ENCODE measurements at places on chromosomes 7 and 10.

DNA sequence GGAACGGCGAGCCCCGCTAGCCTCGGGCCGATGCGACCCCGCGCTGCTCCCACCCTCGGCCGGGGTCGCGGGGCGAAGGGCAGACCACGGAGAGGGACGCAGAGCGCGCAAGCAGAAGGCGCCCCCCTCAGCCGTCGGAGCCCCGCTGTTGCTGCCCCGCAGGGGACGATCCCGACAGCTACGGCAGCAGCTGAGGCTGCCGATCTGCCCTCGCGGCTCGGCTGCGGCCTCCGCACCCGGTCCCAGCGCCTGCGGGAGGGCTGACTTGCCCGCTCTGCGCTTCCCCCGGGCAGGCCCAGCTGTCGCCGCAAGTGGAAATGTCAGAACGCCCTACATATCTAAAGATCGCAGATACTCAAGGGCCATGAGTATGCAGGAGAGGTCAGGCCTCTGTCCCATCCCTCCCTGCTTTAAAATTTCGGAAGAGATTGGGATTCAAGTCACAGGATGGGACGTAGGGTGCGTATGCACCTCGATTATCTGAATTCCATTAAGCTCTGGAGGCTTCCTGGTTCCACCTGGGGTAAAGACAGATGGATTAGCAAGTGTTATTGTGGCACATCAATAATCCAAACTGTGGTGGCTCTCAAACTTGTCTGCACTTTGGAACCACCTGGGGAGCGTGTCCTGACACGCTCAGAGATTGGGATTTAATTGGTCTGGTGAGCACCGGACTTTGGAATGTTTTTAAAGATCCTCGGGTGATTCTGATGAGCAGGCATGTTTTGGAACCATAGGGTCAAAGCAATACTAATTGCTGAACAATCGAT lies at the start of gene CRPPA:
Gene CRPPA, minus strand, starts transcription at position 206 of the 770 bp plus-strand sequence. CDS start 216 bp downstream, outside the sequence.
- H3K27me3 ChIP-seq = no peaks in the 10 kb centered on the region
- H3K4me1 ChIP-seq = peaks cover 15% of the 10 kb centered on the region
- H3K4me3 ChIP-seq = peak within 1 kb of the TSS; percentile 91
- no peaks in the 10 kb centered on the region for H3K36me3 ChIP-seq

GRCh38 chr7:85974176-85974575 lies 669.5 kb upstream of the GRM3 start:
- no peak overlapping the region for H3K4me3 ChIP-seq
- H3K27me3 ChIP-seq = no peaks in the 10 kb centered on the region
- no peaks in the 10 kb centered on the region for H3K36me3 ChIP-seq

GRCh38 chr10:103197903-103198302 lies 4.8 kb upstream of the NT5C2 start:
- no peaks in the 10 kb centered on the region for H3K36me3 ChIP-seq
- H3K4me1 ChIP-seq = peaks cover 25% of the 10 kb centered on the region
- H3K27me3 ChIP-seq = no peaks in the 10 kb centered on the region
- no peak overlapping the region for H3K4me3 ChIP-seq
- H3K27ac ChIP-seq = peak overlapping the region; percentile 1
- no peak for DNase-seq

DNA sequence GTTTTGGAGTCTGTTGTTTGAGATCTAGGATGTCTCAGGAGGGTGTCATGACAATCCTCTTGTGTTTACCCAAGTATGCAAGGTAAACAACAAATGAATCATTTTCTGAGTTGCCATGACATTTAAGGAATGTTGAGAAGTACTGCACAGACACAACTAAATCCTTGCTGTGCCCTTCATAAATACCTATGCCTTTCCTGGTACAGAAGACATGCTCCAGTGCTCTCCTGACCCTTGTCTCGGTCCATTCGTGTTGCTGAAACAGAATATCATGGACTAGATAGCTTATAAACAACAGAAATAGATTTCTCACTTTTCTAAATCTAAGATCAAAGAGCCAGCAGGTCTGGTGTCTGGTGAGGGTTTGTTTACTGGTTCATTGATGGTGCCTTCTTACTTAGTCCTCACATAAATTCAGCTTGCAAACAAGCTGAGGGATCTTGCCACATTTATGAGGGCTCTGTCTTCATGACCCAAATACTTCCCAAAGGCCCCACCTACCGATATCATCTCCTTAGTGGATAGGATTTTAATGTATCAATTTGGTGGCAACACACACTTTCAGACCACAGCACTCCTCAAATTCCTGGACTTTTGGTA lies 341.8 kb upstream of the SEMA3A start:
- no peaks in the 10 kb centered on the region for H3K36me3 ChIP-seq
- H3K27me3 ChIP-seq = no peaks in the 10 kb centered on the region
- no peak for DNase-seq

- H3K27me3 ChIP-seq = no peaks in the 10 kb centered on the region
- no peak overlapping the region for H3K27ac ChIP-seq
- no peak for DNase-seq
- no peaks in the 10 kb centered on the region for H3K4me1 ChIP-seq
These were observed 4.4 kb upstream of the GALNTL5 start for GRCh38 chr7:151951672-151952338.

GRCh38 chr7:121515630-121516401 lies 119.7 kb upstream of the FAM3C start:
- no peak overlapping the region for H3K27ac ChIP-seq
- DNase-seq = no peak
- no peaks in the 10 kb centered on the region for H3K27me3 ChIP-seq
- no peak overlapping the region for H3K4me3 ChIP-seq

DNA sequence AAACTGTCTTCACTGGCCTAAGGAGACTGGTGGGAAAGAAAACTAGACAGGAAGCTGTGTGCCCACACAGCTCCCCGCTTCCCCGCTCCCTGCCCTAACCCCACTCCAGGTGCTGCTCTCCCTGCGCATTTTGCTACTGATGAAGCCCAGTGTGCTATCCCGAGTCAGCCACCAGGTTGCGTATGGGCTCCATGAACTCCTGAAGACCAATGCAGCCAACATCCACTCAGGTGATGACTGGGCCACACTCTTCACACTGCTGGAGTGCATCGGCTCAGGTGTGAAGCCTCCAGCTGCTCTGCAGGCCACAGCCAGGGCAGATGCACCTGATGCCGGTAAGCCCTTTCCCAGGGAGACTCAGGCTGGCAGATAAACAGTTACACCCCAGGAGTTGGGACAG lies 20.3 kb upstream of the NFKB2 start:
- no peak overlapping the region for H3K4me3 ChIP-seq
- DNase-seq = no peak
- H3K36me3 ChIP-seq = peaks cover 97% of the 10 kb centered on the region
- H3K4me1 ChIP-seq = no peaks in the 10 kb centered on the region

DNA sequence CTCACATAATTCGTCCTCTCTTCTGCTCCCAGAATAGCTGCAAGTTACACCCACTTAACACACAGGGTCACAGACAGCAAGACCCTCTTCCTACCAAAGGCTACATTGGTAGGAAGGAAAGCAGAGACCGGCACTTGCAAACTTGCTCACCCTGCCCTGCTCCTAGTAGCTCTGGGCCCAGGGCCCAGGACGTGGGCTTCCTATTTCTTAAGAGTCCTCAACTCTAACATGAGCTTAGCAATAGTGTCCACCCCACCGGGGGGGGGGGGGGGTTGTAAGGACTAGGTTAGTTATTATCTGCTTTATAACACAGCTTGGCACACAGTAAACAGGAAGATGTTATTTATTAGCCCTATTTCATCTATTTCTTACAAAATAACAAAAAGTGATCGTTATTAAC lies 106.6 kb downstream of the GRB10 start:
- H3K27me3 ChIP-seq = no peaks in the 10 kb centered on the region
- peak overlapping the region; percentile 97 for H3K27ac ChIP-seq
- peaks cover 9% of the 10 kb centered on the region for H3K36me3 ChIP-seq
- no peak overlapping the region for H3K4me3 ChIP-seq

GRCh38 chr7:51068401-51068800 lies 248.2 kb downstream of the COBL start:
- H3K4me1 ChIP-seq = peaks cover 6% of the 10 kb centered on the region
- H3K4me3 ChIP-seq = no peak overlapping the region
- DNase-seq = no peak
- H3K36me3 ChIP-seq = no peaks in the 10 kb centered on the region
- no peak overlapping the region for H3K27ac ChIP-seq

DNA sequence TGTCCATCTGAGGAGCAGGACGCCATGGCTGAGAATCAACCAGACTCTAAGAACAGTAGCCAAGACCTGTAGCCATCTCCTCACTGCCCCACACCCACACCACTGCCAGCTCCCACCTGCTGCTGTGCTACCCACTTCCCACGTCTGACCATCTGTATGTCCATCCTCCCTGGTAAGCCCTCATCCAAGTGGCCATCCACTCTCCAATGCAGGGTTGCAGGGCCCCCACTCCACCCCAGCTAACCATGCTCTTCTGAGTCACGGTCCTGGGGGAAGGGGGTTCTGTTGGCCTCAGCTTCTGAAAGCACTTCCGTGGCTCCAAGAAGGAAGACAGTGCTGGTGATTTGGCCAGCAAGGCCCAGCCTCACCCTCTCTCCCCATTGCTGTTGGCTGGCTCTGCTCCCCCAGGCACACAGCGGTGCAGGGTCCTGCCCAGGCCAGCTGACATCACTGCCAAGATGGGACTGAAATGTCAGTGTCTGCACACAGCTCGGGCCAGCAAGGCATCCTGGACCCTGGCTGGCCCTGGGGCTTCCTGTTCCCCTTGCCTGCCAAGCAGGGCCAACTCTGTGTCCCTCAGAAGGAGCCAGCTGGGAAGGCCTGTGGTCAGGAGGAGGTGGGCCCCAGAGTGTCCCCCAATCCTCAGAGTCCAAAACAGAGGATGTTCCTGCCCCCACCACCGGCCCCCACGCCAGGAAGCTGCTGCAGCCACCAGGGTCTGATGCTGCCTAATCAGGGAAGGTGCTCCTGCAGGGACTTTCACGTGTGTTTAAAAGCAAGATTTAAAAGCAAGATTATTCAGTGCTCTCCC lies 17.5 kb downstream of the RASGEF1A start:
- no peak overlapping the region for H3K27ac ChIP-seq
- no peak overlapping the region for H3K4me3 ChIP-seq
- no peaks in the 10 kb centered on the region for H3K27me3 ChIP-seq
- H3K4me1 ChIP-seq = no peaks in the 10 kb centered on the region
- DNase-seq = peak; percentile 2
- no peaks in the 10 kb centered on the region for H3K36me3 ChIP-seq

DNA sequence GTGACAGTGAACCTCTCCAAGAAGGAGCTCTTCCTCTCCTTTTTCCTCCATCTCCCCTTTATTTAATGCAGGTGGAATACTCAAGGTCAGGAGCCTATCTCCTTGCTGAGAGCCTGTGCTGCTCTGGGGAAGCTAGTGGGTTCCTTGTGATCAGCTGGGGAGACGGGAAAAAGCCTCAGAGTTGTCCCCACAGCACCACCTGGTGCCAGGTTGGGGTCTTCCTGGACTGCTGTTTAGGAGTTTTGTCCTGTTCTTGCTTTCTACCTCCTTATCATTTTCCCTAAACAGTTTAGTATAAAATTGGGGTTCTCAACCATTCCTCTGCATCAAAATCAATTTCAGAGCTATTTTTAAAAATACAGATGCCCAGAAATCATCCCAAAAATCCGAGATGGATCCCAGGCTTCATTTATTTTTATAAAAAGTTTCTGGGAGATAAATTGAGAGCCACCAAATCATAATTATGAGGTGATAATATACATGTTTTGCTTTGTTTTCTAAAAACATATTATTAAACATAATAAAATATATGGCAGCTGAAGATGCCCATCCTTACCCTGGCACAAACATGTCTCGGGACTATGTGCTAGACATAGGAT lies 44.3 kb downstream of the MACC1 start:
- no peaks in the 10 kb centered on the region for H3K27me3 ChIP-seq
- no peak overlapping the region for H3K27ac ChIP-seq
- no peaks in the 10 kb centered on the region for H3K4me1 ChIP-seq
- no peak overlapping the region for H3K4me3 ChIP-seq

GRCh38 chr10:84156768-84157167 lies 16.8 kb upstream of the GPR15LG start:
- no peak overlapping the region for H3K4me3 ChIP-seq
- H3K36me3 ChIP-seq = no peaks in the 10 kb centered on the region
- H3K27me3 ChIP-seq = peaks cover 4% of the 10 kb centered on the region
- H3K4me1 ChIP-seq = no peaks in the 10 kb centered on the region
- no peak overlapping the region for H3K27ac ChIP-seq
- DNase-seq = no peak

- H3K4me3 ChIP-seq = peak overlapping the region; percentile 80
- H3K27ac ChIP-seq = peak overlapping the region; percentile 98
- peak; percentile 97 for DNase-seq
- no peaks in the 10 kb centered on the region for H3K27me3 ChIP-seq
- H3K36me3 ChIP-seq = no peaks in the 10 kb centered on the region
These were observed 470 bp upstream of the NAMPT start for GRCh38 chr7:106285051-106285854.

- no peak for DNase-seq
- H3K27me3 ChIP-seq = no peaks in the 10 kb centered on the region
- H3K36me3 ChIP-seq = peaks cover 19% of the 10 kb centered on the region
- peak overlapping the region; percentile 66 for H3K4me3 ChIP-seq
- peaks cover 46% of the 10 kb centered on the region for H3K4me1 ChIP-seq
These were observed 966 bp downstream of the FBH1 start for GRCh38 chr10:5891009-5891408.

DNA sequence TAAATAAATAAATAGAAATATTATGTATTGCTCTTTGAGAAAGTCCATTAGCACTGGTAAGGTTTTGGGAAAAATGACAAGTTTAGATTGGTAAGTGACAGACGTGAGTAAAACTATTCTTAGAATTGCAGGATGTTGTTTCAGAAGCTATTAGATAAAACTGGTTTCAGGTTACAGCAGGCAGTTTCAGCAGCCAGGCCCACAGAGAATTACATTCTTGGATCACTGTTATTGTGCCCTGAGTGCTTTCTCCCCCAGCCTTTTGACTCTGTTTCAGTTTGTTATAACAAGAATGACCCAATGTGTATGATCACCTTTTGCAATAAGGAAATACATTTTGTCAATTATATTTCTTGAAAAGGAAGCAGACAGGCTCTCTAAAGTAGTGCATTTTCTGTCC lies 86.5 kb downstream of the DKK1 start:
- no peaks in the 10 kb centered on the region for H3K27me3 ChIP-seq

All from gastrocnemius medialis (tissue), 4 donors.